ENCODE measurements at places on chromosomes 7 and 10.

DNA sequence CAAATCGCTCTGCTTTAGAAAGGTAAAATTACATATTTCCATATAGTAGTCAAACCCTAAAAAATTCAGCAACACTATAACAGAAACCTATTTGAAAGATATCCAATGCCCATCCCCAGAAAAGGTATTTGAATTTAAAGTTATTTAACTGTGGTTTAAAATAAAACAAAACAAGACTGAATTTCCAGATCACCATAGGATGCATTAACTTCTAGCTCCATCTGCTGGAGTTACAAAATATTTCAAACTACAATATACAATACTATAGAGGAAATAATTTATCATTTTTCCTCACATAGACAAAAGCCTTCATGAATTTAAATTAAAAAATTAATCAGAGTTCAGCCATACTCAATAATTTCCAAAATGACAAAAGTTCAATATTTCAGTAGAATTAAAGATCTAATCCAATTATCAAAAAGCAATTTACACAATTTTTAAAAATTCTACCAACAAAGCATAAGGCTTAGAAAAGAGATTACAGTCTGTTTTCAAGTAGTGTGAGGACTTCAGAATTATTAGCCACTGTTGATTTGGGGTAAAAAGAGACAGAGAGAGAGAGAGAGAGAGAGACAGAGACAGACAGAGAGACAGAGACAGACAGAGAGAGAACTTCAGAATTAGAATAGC lies 75.9 kb downstream of the LMBR1 start:
- DNase-seq: no peak

DNA sequence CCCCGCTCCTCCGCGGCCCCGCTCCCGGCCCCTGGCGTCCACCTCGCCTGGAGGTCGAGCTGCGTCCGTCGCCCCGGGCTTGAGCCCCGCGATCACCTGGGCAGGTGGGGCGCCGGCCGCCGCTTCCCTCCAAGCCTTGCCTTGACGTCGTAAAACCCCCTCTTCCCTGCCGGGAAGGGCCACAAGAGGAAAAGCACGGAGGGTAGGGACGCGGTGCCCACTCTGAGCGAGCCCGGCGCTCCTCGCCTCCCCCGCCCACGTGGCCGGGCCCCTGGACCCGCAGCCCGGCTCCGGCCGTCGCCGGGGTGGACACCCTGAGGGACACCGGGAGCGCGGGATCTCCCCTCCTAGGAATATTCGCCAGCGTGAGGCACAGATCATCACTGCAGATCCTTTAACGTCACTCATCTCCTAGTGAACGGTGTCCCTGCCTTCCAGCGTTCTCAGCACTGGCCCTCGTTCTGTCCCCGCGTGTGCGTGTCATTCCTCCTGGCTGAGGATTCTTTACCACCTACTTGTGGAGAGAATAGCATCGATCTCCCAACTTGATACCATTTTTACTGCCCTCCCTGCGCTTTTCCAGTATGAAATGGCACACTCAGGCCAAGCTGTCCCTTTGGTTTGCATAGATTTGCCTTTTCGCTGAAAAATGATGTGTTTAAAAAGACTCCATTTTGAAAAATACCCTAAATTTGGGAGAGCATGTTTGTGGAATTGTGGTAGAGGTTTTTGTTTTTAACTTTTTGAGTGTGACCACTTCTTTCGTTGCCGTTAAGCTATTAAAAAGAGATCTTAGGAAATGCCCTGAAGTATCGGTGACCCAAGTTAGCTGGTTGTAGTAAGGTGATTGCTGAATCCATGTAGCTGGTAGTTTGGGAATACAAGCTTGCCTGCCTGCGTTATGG lies 649 bp downstream of the ACTR3B start:
- no peak for DNase-seq

- DNase-seq: no peak
These were observed 1.2 kb downstream of the GTF2IRD1 start for GRCh38 chr7:74454925-74455288.

DNA sequence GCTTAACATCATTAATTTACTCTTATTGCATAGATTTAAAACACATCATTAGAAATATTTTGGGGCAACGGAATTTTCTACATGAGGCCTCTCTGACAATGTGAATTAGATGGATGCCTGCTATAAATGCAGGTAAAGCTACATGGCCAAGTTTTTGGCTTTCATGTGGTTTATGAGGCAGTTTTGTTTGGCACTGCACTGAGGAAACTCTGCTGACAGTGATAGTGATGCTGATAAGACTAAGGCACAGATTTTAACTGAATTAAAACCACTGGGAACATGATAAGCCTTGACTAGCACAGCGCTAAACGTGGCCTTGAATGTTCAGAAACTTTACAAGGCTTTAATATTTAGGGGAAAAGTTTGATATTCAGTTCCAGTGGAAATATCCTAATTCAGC lies 114.3 kb upstream of the NOBOX start:
- DNase-seq: no peak

- no peak for DNase-seq
These were observed 55.6 kb downstream of the CC2D2B start for GRCh38 chr10:95963202-95963990.

DNA sequence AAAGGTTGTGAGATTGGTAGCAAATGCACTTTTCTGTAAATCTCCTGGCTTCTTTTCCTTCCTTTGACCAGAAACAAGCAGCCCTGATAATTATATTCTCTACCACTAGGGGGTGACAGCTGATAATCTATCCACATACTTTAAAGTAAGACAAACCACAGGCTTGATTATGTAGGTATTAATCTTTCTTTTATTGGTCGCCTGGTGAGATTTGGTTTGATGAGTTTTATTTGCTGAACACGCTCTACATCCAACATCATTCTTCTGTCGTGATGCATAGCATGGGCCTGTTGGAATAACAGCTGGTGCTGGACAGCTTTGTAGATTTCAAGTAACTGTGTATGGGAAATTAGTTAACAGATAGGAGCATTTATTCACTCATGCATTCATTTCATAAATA lies 63.5 kb downstream of the ZNF365 start:
- DNase-seq: no peak

DNA sequence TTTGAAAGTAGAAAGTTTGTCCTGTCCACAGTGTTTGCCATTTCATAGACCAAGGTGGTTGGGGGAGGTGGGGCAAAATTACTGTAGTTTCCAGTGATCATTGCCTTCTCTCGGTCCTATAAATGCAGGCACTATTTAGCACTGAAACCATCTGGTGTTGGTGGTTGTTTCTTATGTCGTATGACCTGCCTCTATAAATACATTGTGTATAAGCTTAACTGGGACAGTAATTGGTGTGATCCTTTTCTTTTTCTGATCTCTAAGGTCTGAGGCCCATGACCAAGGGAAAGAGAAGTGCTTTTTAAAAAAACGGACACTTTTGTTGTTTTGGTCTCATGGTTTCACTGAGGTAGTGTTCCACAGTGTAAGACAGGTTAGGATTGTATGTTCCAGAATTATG lies 63.1 kb downstream of the AUTS2 start:
- DNase-seq: no peak

DNA sequence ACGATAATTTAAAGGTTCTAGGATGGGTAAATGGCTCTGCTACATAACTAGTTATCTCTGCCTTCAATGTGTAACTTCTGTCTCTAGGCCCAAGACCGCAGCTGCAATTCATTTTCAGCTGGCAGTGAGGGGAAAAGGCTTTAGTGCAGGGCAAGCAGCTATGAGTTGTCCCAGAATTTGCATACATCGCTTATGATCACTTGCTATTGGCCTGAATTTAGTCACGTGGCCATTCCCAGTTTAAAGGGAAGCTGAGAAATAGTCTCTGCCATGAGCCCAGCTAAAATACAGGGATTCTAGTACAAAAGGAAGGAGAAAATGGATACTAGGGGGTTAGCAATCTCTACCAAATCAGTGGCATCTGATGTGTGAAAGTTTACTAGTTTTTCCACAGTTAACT lies 145.8 kb upstream of the IMMP2L start:
- DNase-seq: no peak

- no peak for DNase-seq
These were observed 15.7 kb upstream of the ARMC3 start for GRCh38 chr10:22911889-22912762.

GRCh38 chr7:96685353-96685752 lies 24.3 kb downstream of the SEM1 start:
- DNase-seq: no peak

DNA sequence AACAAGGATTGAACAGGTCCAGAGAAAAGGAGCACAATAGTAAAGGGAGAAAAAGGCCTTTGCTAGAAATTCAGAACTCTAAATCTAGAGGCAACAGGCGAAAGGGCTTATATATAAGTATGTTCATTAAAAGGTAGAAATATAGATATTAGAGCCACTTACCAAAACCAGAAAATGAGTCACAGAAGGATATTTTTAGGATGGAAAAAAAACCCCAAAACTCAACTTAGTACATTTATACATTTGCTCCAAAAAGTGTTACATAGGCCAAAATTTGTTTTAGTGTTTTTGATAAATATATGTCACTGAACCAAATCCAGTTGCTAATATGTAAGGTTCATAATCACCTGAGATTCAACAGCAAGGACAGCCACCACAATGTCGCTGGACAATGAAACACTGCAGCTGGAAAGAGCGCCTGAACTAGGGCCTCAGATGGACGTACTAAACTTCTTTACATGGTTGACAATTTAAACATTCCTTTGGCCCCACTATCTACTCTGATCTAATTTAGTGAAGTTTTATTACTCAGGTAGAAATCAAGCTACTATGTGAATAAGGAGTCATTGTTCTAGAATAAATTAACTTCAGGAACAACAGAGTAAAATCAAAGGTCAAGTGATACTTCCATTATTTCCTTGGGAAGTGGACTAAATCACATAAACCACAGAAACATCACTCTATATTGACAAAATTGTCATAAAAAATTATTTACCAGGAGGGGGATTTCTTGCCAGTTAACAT lies 10.9 kb downstream of the FAM3C start:
- DNase-seq: no peak

DNA sequence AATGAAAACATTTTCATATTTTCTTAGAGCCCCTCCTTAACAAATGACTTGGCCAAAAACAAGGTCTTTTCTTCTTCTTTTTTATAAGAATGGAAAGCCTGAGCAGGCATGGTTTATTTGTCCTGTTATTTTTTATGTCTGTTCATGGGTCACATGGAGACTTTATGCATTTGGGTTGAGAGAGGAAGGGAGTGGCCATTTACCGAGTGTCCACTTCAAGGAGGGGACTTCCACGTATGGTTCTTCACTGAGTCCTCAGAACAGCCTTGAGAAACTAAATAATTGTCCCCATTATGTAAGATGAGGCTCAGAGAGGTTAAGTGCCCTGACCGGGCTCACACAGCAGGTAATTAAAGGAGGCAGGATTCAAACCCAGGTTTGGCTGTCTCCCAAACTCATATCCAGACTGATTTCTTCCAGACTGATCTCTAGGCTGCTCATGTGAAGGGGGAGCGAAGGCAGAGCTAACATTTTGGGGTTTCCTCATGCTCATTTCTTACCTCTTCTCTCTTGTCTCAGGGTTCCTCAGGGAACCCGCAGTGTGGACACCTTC lies 82.2 kb downstream of the CDH23 start:
- DNase-seq: no peak

- DNase-seq: no peak
These were observed 48.6 kb upstream of the SLIT1 start for GRCh38 chr10:97234400-97234799.

GRCh38 chr10:125154529-125154928 lies 5.8 kb downstream of the CTBP2 start:
- no peak for DNase-seq

- DNase-seq: no peak
These were observed 21.7 kb upstream of the ADRB1 start for GRCh38 chr10:114021717-114022680.

DNA sequence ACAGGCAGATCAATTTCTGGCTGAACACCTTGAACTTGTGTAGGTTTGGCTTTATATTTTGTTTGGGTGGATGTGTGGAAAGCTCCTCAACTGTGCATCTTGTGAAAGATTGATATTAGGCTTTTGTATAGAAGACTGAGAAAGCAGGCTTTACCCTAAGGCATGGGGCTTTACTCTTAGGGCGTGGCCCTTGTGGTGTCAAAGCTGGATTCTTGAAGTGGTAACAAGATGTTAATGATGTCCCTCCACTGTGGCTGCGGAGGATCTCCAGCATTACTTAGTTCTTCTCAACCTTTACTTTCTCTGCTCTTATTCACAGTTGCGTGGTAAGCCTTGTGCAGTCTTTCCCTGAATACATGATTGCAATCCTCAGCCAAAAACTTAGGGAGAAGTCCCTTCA lies 54.1 kb upstream of the HECTD2 start:
- no peak for DNase-seq

DNA sequence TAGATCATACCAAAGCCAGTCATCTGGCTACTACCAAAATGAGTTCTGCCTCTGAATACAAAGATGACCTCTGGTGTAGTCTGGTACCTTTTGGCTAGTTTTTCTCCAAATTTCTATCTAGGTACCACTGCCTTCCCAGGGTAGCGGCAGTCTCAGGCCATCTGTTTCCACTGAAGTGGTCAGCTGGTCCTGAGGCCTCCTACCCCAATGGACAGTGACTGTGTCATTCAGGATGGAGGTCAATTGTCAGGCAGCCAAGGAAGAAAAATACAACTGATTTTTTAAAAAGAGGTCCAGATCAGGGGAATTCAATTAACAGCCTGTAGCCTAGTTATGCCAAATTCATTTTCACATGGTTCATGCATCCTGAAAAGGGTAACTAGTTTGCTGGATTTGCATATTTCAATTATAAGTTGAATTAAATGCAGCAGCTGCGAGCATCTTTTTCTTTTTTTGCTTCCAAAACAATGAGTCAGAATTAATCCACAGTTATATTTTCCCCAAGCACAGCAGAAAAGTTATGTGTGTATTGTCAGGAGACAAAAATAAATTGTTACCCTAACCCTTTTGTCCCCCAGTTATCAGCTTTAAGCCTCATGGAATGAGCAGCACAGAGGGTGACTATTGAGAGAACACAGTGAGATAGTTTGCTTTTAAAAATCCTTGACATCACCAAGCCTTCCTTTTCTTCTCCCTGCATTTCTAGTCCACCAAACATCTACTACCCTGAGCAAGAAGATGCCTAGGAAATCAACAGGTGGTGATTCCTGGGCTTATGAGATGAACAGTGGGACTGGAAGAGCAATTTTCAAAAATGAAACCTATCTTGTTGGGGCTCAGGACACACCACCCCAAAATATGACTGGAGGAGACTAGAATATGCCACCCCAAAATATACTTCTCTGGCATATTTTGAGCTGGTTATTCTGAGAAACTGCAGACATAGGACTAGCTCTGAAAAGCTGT lies 27.7 kb downstream of the BCCIP start:
- no peak for DNase-seq

- DNase-seq: no peak
These were observed 119.7 kb upstream of the YAE1 start for GRCh38 chr7:39446546-39446945.

GRCh38 chr10:100531761-100532160 lies 2.1 kb upstream of the NDUFB8 start:
- DNase-seq: no peak
